Caki2 (cell line): ENCODE measurements at places on chromosomes 4 and X.
A peak's percentile ranks its signal among the peaks of the same experiment; 100 is the strongest.

- no peak for DNase-seq
Measured at GRCh38 chr4:87559090-87559837, 30.1 kb upstream of the SPARCL1 start.

GRCh38 chr4:121213940-121214339 lies 49.8 kb upstream of the TNIP3 start:
- no peak for DNase-seq

DNA sequence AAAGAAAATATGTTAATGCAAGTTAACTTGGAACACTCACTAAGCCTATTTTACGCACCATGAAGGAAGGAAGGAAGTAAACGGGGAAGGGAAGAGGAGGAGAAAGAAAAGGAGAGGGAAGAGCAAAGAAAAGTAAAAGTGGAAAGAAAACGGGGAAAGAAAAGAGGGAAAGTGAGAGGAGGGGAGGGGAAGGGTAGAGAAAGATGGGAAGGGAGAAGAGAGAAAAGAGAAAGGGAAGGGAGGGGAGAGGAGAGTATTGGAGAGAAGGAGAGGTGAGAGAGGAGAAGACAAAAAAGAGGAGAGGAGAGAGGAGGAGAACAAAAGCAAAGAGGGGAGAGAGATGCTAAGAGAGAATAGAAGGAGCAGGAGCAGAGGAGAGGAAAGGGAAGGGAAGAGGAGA lies 224.1 kb downstream of the SLITRK2 start:
- no peak for DNase-seq

DNA sequence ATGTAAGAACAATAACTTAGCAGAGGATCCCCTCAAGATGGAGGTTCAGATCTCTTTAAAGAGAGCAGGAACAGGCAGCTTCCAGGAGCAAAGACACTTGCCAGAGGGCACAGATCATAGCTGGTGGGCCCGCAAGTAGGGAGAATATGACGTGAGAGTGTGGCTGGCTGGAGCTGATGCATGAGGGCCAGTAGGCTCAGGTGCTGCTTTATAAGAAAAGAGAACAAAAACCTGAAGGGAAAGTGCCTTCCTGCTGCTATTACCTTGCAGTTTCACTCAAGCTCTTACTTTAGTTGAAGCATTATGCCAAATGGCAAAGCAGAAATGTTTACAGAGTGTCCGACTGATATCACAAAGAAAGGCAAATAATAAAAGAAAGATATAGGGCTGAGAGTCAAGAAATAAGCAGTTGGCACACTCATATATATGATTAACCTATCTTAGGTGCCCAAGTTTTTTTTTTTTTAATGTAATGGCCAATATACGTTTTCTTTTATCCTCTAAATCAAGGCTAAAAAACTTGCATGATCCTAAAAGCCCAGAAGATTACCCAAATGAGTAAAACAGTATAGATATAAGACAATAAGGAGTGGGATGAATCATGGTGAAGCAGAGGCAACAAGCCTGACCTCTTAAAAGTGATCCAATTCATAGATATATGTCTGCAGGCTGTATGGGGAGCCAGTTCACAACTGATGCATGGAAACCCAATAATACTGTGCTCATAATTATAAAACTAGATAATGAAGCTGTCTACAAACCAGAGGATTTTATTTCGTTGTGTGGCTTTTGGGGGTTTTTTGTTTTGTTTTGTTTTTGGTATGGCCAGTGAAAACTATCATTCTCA lies 12.6 kb downstream of the NR0B1 start:
- no peak for DNase-seq

DNA sequence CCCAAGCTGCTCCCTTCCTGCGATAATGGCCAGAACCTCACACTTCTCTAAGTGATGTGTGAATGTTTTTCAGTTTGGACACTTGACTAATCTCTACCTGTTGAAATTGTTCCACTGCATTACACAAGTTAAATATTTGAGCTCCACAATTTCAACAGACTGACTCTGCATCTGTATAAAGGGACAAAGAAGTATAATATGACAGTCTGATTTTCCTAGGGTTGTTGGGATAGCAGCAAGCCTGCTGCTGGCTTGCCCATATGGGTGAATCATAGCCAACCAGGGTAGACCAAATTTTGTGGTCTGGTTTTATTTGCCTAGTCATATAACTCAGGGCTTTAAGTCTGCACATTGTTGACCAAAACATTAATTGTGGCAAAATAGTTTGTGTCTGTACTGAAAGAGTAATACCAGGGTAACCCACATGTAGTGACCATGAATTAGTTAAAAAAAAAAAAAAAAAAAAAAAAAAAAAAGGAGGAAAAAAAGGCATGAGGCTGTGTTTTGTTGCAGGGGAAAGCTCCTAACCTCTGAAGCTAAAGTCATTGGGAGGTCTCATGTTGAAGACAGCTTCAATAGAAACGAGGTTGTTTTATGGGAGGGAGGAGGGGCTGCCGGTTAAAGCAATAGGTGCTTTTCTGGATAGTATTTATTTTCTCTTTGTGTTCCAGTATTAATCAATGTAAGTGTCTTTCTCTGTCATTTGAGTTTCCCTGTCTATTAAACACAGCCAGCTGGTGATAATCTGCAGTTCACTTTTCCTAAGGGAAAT lies 534.2 kb downstream of the RAB28 start:
- peak; percentile 11 for DNase-seq

GRCh38 chr4:152628128-152628527 lies 51.7 kb downstream of the TMEM154 start:
- no peak for DNase-seq

DNA sequence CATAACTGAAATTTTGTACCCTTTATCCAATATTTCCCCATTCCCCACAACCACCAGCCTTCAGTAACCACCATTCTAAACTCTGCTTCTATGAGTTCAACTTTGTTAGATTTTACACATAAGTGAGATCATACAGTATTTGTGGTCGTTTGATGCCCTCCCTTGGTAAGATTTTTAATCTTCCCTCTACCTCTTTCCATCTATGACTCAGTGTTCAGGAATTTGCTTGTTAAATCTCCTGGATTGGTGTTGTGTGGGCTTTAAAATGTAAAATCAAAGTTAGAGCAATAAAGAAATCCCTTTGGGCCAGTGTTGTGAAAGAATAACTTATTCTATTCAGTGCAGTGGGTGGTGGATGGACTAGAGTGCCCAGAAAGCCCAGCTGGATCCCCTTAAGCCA lies 37.4 kb downstream of the SLC16A2 start:
- DNase-seq: peak; percentile 19

DNA sequence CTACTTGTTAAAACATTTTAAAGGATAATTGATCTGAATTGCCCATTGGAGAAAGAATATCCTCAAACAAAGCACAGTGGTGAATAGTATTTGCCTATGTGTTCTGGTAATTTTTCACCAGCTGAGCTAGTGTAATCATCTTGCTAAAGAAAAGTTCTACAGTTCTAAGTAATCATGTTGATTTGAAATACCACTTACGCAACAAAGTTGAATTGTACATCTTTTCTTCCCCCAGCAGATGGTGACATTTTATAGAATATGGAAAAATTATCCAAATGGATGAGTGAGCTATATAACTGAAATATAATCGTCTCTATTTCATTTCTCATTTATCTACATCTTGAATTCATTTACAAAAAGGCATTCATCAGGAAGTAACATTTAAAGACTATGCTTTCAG lies 9.7 kb upstream of the ZNF674 start:
- peak; percentile 7 for DNase-seq

DNA sequence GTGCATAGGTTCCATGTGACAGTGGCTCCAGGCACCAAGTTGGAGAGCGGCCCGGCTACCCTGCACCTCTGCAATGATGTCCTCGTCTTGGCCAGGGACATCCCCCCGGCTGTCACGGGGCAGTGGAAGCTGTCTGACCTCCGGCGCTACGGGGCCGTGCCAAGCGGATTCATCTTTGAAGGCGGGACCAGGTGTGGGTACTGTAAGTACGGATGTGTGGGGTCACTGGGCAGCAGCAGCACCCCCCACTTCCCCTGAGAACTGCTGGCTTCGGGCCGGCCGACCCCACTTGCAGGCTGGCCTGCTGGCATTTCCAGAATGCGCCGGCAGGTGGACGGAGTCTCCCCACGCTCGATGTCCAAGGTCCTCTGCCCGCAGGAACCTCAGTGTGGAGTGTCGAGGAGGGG lies 13.2 kb downstream of the DOK7 start:
- DNase-seq: no peak

DNA sequence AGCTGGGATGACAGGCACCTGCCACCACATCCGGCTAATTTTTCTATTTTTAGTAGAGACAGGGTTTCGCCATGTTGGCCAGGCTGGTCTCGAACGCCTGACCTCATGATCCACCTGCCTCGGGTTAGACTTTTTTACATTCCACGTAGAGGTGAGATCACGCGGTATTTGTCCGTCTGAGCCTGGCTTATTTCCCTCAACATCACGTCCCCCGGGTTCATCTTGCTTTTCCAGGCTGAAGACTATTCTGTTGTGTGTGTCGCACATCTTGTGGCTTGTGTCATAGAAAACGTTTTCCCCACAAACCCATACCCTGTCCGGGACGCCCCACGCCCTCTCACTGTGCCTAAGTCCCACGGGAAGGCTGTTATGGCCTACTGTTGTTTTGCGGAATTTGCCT lies 185.3 kb downstream of the CRLF2 start:
- DNase-seq: no peak

DNA sequence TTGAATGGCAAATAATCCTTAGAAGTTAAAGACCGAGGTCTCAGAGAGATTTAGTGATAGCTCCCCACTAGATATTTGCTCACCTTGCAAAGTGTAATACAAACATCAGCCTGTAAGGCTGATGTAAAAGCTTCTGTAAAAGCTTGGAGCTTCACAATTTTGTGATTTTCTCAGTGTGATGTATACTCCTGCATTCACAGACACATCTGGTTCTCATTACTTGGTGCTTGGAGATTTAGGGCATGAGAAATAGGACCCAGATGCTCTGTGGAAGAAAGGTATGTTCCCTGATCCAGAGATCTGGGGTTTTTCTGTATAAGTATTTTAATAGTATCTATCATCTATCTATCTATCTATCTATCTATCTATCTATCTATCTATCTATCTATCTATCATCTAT lies 1664.3 kb downstream of the C4orf33 start:
- DNase-seq: no peak

DNA sequence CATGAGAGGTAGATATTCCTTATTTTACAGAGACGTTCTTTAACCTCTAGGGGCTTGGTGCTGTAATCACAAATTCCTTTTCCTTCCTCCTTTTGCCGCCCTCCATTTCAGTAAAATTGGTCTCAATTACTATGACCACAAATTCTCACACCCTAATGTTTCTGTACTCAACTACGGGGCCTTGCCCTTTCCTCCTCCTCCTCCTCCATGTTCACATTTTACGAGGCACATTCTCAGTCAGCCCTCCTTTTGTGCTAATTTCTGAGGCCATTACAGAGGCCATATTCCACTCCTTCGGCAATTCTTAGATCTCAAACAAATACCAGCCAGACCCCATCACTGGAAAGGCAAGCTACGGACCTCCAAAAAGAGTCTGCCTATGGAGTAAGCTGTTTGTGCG lies 92.1 kb downstream of the SH3KBP1 start:
- no peak for DNase-seq

GRCh38 chrX:55813150-55813549 lies 95.6 kb downstream of the RRAGB start:
- DNase-seq: no peak

GRCh38 chr4:154086247-154086646 lies 297.4 kb upstream of the SFRP2 start:
- peak; percentile 60 for DNase-seq

DNA sequence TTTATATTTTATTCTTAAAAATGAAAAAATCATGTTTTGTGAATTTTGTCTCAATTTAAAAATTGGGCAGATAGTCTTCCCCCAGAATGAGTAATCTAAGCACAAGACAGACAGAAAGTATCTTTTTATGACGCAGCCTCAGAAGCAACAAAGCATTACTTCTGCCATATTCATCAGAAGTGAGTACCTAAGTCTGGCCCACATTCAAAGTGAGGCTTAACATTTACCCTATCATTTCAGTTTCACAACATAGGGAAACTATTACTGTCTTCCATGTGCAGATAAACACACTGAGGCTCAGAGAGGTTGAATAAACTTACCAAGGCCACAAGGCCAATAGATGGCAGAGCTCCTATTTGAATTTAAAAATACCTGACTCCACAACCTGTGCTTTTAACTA lies 4.4 kb upstream of the PRDX4 start:
- no peak for DNase-seq

- no peak for DNase-seq
Measured at GRCh38 chr4:11488657-11489452, 60.2 kb upstream of the HS3ST1 start.

DNA sequence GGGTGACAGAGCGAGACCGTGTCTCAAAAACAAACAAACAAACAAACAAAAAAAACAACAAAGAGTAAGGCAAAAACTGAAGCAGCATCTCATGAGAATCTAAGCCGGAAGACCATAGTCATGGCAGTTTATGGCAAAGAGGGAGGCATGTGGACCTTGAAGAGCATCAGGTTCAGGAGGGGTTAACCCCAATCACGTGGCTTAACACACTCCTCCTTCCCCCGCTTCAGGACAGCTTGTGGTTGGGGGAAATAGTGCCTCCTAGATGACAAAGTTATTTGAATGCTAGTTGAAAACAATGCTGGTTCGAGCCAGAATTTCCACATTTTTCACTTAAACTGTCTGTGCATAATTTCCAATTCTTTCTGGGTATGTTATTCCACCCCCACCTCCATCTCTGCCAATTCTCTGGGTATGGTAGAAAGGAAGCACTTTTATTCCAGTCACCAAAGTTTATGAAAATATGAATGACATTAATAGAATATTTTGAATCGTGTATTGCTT lies 11.7 kb upstream of the MAP7D3 start:
- no peak for DNase-seq

DNA sequence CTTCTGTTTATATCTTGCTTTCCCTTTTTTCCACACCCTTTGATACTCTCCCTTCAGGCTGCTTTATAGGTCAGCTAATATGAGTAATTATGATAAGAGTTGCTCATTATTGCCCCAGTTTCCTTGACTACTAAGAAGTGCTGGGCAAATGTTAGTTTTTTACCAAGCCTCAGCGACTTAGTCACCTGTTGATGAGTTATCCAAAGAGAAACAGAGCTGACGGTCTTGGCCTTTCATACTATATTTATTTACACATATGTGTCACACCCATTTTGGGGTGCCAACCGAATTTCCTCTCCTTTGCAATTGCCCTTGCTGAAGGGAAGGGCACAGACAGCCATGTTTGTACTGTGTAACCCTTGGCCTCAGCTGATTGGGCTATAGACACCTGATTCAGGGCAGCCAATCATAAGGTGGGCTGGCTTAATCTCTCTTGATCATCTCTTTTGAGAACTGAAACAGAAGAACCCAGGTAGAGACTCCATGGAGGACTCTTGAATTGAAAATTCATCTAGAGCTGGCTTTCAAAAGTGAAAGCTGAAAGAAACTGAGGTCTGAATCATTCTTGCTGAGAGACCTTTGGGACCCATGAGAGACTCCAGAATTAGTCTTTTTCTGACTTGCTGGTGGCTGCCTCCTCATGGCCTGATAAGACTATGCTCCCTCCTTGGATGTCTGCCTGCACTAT lies 111.7 kb upstream of the RPS6KA3 start:
- peak; percentile 86 for DNase-seq

DNA sequence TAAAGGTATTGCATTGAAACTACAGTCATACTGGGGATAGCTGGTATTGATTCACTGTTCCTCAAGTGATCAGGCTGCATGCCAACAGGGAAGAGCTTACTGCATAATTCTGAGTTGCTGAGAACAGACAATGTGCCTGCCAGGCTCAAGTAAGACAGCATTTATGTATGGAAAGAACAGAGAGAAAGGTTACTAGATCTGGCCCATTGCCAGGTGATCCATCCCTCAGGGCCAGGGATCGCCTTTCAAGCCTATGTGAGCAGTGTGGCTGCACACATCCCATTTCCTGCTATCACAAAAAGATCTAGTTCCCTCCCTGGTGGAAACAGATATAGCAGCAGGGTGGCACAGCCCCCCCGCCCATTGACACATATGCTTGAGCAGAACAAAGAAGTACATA lies 254.0 kb downstream of the TMA16 start:
- DNase-seq: peak; percentile 13
